ENCODE measurements at places on chromosomes 6 and 20.

DNA sequence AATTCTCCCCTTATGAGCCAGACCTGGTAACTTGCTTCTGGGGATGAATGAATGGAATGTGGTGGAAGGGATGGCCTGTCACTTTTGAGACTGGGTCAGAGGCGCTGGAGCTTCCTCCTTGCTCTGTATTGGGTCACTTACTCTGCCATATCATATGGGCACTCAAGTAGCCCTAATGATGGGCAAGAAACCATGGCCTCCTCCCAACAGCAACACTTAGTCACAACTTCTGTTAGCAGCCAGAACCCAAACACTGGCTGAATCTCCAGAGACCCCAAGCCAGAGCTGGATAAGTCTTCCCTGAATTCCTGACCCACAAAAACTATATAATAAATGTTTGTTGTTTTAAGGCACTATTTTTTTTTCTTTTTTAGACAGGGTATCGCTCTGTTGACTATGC, 5.5 kb downstream of the E2F1 start:
- no peak for DNase-seq

- peak; percentile 97 for DNase-seq
Observed at GRCh38 chr6:109690737-109691621, at the start of the genes AK9 and FIG4. TSS of gene AK9 (minus strand) at chr6:109691202. CDS start at chr6:109675745, 15,457 bp downstream. TSS of gene FIG4 (plus strand) at chr6:109691296. CDS start at chr6:109691436, 140 bp downstream.

DNA sequence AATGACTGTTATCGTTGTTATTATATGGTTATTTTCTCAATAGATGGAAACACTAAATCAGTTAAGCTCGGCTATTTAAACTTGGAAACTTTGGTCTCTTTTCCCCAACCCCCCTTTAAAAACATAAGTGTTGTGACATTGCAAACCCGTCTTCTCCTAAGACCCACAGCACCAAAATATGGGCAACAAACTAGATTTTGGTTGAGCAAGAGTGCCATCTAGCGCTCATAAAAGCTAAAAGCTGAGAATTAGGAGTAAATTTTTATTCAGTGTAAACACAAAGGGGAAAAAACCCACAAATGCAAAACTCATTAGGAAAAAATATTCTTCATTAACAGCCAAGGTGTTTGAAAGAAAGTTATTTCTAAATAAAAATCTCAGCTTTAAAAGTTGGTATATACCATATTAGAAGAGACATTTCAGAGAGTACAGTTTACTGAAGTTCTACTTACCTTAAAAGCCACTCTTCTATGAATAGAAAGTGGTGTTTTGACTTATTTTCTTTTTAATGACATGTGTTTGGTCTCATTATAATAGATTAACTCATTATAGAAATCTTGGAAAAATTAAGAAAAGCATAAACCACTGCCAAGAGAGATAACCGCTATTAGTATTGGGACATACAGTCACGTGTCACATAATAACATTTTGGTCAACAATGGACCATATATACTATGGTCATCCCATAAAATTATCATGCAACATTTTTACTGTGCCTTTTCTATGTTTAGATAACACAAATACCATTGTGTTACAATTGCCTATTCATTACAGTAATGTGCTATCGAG, 21.1 kb downstream of the SESN1 start:
- peak; percentile 60 for DNase-seq

DNA sequence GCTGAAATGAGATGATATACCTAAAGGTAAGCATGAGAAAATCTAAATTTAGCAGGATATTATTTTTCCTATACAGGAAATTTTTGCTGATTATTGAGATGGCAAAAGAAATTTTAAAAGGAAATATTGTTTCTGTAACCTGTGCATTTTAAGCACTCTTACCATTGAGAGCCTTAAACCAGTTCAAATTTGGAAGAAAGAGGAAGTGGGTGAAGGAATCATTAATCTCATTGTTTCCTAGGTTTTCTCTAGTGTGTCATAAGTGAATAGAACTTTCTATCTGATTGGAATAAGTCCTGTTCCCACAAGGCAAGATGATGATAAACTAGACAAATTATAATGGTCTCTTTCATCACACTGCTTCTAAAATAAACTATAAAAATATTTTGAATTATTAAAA, 22.4 kb upstream of the FKBP1C start:
- DNase-seq, result no peak

GRCh38 chr20:35831029-35831428, 59.2 kb downstream of the PHF20 start:
- no peak for DNase-seq
